Cardiac septum (tissue), 1 donor: ENCODE measurements at places on chromosomes 1 and 21.

DNA sequence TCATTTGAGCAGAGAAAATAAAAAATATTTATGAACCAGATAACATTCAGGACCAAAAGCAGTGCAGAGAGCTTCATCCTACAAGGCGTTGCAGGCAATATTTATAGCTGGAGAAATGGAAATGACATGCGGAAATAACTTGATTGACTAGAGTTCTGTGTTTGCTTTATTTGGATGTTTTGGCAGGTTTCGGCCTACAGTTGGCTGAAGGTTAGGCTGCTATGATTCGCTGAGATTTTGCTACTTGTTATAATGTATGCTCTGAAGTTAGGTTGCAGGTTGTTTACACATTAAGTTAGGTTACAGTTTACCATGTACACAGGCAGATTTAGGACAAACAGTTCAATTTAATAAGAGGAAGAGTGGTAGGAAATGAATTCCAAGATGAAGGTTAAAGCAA, 632 bp upstream of the OR13G1 start:
- no peak for DNase-seq

DNA sequence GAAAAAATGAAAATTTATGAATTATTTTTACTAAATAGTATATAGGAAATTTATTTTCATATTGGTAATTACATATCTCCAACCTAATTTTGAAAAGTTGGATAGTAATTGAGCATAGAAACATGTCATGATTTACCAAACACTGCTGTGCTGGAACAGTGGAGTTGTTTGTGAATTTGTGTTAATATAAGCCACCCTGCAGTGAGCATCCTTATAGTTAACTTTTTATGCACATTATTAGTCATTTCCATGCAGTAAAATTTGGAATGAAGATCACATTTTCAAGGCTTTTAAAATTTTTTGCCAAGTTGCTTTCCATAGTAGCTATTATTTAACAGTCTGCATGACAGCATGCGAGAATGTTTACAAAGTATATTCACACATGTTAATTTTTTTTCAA, 78.3 kb downstream of the VPS26C start:
- DNase-seq = no peak

- DNase-seq = no peak
Observed at GRCh38 chr1:145995964-145996432, 381 bp downstream of the TXNIP start.

- no peak for DNase-seq
Observed at GRCh38 chr1:65949230-65949626, 156.5 kb downstream of the PDE4B start.

DNA sequence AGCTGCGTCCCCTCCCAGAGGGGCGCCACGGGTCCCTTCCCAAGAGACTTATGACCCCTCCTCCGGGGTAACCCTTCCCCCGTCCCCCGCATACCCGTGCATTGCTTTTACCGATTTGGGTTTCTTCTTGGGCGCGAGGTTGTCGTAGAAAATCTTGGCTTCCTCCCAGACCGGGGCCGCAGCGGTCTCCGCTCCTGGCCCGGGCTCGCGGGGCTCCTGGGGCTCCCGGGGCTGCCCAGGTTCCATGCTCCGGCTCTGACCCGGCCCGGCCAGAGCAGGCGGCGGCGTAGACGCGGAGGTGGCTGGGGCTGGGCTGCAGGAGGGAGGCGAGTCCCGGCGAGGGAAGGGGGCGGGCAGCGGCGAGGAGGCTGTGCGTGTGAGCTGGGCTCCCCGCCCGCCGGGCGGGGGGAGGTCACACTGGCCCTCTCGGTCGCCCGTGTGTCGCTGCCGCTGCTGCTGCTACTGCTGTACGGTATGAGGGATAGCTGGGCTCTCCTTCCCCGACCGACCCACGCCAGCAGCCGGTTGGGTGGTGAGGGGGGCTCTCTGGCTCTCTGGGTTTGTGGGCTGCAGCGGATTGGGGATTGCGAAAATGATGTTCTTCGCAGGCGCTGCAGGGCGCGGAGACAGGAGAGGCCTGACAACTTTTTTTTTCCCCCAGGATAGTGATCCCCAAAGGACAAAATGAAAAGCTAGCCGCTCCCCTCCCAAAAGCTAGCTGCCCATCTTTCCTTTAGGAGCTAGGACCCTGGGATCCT, at the start of gene NT5C1A:
NT5C1A (minus strand) TSS at position 315 of the 758 bp plus-strand sequence; CDS start at position 246, 69 bp downstream.
- DNase-seq = no peak

- no peak for DNase-seq
Observed at GRCh38 chr1:15712168-15712567, 23.9 kb upstream of the SLC25A34 start.

GRCh38 chr1:175040324-175040879, 17.2 kb upstream of the MRPS14 start:
- DNase-seq = no peak

DNA sequence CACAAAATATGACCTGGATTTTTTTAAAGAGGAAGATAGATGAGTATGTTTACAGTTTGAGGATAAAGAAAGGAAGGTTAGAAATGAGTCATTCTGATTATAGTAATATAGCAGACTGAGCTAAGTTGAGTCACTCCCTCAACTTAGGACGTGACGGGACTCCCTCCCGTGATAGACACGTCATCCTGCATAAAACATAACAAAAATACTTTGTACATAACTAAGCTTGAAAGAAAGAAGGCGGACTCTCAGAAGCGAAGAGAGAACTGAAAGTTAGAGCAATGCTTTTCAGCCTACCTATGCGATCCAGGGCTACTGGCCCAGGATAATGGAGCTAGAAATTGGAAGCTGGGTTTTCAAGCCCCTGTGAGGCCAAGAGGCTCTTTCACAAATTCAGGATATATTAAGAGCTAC, 53.0 kb upstream of the DESI2 start:
- DNase-seq = no peak

- peak; percentile 29 for DNase-seq
Observed at GRCh38 chr1:205563927-205564441, 59.5 kb downstream of the CDK18 start.
